ENCODE measurements at places on chromosomes 6 and 20.

- DNase-seq, result no peak
Observed at GRCh38 chr6:46263707-46264086, 92.9 kb upstream of the ENPP5 start.

DNA sequence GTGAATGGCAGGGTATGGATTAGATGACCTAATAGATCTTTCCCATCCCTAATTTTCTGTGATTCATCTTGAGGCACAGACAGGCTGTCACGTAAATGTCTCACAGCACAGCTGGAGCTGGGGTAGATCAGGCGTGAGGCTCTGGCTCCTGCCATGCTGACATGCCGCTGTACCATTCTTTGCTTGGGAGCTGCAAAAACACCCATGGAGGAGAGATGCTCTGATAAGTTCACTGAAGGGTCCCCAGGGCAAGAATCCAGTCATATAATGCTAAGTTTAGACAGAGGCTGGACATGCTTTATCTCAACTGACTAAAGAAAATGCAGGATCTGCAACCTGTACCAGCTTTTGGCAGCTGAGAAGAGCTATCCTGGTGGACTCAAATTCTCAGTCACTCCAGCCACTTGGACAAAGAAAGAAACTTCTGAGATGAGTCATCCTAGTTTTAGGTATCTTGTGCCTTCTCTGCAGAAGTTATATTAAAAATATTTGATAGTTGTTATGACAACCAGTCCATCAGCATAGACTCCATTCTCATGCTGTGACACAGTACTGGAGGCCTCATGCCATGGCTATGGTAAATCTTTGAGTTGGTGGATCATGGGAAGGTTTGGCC lies 185.1 kb upstream of the RAB32 start:
- DNase-seq, result peak; percentile 8

DNA sequence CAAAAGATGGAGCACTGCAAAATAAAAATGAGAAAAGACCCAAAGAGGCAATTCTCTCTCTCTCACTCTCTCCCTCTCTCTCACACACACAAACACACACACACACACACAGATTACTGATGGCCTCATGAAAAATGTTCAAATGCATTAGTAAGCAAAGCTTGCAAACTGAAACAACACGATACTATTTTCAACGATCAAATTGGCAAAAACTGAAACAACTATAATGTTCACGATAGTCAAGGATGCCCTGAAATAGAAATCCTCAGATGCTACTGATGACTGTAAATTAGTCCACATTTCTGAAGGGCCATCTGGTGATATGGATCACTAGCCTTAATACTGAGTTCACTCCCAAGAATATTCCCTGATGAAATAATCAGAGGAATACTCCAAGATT lies 100.8 kb downstream of the TRERF1 start:
- no peak for DNase-seq

DNA sequence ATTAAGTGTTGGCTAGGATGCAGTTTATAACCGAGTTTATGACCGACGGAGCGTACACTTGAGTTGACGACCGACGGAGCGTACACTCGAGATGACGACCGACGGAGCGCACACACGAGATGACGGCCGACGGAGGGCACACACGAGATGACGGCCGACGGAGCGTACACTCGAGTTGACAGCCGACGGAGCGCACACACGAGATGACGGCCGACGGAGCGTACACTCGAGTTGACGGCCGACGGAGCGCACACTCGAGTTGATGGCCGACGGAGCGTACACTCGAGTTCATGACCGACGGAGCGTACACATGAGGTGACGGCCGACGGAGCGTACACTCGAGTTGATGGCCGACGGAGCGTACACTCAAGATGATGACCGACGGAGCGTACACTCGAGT lies 119.8 kb downstream of the HUS1B start:
- no peak for DNase-seq

DNA sequence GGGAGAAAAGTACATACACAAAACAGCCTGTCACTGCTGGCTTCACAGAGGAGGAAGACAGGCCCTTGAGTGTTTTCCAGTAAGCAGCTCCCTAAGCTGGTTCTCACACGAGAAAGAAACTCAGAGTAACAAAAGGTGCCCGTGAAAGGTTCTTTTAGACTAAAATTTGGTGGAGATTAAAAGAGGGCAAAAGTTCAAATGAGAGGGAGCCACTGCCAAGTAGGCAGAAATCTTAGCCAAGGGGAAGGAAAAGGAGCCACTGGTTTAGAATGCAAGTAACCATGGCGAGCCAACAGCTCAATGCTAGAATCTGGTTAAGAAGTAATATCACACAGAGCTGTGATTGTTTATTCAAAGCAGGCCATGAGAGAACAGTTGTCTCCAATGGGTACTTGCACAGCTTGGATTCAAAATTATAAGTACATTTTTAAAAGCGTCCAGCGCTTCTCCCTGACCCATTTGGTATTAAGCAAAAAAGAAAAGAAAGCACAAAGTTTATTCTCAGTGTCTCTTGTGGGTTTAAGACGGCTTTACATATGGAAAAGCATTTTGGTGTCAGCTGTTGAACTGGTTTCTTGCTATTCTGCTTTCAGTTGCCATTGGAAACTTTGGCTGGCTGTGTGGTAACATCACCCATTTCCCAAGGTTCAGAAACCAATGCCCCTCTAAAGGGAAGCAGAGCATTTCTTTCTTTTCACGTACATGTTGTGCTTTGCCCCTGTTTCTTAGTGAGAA lies 648.5 kb downstream of the RNF144B start:
- DNase-seq, result no peak

GRCh38 chr20:51386586-51386985 lies 155.9 kb downstream of the NFATC2 start:
- DNase-seq, result no peak

All from RCC 7860 (cell line).